ENCODE measurements at places on chromosomes 2 and 18.

DNA sequence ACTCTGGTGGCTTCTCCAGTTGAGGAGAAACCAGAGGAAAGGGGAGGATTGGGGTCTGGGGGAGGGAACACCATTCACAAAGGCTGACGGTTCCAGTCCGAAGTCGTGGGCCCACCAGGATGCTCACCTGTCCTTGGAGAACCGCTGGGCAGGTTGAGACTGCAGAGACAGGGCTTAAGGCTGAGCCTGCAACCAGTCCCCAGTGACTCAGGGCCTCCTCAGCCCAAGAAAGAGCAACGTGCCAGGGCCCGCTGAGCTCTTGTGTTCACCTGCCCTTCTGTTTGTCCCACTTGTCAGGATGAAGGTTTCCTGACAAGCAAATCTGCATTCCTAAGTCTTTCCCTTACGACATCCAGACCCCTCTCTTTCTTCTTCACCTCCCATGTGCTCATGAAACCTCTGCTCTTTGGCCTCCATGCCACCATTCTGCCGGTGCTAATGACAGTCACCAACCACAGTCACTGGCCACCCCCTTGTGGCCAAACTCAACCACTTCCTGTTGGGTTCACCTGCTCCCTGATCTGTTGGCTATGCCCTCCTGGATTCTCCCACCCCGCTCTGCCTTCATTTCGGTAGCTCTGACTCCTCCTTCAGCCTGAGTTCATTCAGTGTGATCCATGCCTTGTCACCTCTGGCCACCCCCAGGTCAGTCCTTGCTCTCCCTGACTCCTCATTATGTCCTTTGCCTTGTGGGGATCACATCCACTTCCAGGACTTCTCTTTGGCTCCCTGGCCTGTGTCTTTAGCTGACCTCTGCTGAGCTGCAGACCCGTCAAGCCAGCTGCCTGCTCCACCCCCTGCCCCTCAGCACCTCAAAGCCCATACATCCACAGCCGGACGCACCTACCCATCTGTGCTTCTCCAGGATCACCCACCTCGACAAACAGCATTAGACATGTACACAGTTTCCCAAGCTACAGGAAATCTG is 17.6 kb downstream of the EMX1 start:
- no peak for DNase-seq

DNA sequence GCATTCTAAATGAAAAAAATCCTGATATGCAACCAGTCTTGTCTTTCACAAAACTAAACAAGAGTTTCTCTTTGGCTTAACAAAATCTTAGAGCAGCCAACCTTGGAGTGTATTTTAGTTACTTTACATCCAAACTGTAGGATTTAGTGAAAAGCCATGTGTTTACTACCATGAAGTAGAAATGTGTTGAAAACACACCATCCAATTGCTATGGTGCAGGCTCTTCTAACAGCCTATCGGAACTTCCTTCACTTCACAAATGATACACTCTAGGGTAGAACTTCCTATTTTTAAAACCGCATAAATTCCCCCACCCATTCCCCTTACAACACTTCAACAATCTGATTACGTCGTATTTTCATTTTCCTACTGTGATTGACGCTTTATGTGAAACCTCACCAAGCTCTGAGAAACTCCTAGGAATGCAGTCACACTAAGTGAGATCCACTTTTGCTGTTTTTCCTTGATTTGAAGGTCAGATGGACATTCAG is 74.4 kb upstream of the MAP4K4 start:
- DNase-seq: no peak

- DNase-seq: no peak
Observed at GRCh38 chr2:85435220-85435958, 16.9 kb downstream of the SH2D6 start.

DNA sequence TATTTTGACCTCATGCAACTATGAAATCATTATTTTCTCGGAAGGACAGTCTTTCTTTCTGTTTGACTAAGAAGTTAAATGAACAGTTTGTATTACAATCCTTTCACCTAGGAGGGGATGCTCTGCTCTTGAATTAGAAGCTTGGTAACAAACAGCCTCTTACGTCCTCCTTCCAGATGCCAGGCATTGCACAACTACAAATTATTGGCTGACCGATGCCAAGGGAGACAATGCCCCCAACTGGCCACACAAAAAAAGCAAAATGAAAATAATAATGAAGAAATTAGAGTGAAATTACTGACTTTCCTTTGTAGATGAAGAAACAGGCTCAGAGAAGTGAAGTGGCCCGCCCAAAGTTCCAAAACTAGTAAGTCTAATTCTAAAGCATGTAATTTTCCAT is 177.9 kb downstream of the CYRIA start:
- DNase-seq: peak; percentile 5

DNA sequence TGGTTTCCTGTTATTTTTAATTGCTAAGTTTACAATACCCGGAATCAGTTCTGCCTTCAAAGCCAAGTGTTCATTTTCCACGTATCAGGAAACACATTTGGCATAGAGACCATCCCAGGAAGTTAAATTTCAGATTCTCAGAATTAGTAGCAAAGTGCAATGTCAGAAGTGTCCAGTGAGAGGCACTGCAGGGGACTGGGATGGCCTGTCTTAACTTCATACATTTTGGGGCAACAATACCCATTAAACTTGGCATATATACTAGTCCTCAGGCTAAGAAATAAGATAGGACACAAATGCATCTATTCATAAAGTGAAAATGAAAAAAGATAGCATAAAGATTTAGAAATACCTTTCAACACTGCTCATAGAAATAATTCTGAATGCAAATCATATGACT is 1.5 kb upstream of the IL1RL2 start:
- no peak for DNase-seq

GRCh38 chr2:237438080-237438940 is 24.3 kb upstream of the COL6A3 start:
- no peak for DNase-seq

- DNase-seq: peak; percentile 39
Observed at GRCh38 chr18:49250816-49251388, 209.5 kb downstream of the DYM start.

- DNase-seq: no peak
Observed at GRCh38 chr2:183125659-183126341, 1.6 kb downstream of the NUP35 start.

DNA sequence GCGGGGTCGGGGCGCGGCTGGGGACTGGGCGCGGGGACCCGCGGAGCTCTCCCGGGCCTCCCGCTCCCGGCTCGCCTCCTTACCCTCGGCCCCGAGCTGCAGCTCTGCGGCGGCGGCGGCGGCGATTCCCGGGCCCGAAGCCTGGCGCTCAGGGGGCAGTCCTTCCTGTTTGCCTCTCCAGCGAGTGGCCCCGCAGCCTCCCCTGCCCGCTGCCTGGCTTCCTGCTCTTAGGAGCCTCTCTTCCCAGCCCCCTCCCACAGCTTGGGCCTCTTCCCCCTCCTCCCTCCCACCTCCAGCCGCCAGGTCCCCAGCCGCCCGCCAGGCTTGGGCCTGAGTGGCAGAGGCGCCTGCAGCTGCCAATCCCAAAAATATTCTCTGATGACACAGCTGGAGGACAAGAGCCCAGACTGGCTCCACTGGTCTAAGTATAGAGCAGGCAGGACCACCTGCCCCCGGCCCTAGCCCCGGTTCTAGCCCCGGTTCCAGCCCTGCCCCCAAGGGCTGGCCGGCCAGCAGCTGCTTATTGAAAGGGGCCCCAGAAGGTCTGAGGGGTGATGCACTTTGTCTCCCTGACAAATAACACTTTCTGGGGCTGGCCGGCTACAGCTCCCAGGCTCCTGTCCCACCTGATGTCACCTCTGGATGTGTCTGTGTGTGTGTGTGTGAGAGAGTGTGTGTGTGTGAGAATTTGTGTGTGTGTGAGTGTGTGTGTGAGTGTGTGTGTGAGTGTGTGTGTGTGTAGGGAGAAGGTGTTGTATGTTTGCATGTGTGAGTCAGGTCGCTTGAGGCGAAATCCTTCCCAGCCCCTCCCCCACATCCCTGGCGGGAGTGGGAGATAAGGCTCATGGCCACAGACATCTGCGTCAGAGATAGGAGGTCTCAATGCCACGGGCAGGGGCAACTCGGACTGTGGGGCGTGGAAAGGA is at the start of gene OBSL1:
TSS of gene OBSL1 (minus strand) at position 229 of the 926 bp plus-strand sequence. CDS start 307 bp downstream, outside the sequence.
- DNase-seq: peak; percentile 76

DNA sequence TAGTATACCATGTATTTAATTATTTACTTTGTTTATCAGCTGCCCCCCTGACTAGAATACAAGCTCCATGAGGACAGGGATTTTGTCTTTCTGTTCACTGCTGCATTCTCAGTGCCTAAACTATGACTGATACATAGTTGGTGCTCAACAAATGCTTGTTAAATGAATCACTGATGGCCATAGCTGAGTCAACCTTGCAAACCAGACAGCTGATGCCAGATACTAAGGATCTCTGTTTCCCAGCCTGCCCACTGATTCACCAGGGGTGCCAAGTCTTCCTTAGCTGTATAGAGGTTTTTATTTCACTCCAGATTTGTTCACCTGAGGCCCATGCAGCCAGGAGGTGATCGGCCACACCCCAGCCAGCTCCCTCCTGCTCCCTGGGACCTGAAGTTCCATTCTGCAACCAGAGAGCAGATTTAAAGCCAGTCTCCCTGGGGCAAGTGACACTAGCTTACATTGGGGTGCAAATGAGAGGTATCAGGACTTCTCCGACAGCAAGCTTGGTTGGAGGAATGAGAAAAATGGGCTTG is 92.2 kb downstream of the C1QL2 start:
- DNase-seq: no peak

DNA sequence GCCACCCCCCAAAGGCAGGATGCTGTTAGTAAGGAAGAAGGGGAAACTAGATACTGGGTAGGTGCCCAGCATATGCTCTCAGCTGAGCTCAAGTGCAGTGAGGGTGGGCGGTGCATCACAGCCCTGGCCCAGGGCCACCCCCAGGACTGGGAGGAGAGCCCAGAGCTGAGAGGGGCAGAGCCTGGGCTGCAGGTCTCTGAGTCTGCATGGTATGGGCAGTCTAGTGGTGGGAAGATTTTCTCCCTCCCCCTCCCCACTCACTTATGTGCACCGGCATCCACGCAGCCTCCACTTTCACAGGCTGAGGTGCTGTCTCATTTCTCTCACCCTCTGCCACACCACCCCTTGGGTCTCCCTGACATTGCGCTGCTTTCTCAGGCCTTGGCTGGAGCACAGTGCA is 48.5 kb upstream of the CAB39 start:
- DNase-seq: no peak

DNA sequence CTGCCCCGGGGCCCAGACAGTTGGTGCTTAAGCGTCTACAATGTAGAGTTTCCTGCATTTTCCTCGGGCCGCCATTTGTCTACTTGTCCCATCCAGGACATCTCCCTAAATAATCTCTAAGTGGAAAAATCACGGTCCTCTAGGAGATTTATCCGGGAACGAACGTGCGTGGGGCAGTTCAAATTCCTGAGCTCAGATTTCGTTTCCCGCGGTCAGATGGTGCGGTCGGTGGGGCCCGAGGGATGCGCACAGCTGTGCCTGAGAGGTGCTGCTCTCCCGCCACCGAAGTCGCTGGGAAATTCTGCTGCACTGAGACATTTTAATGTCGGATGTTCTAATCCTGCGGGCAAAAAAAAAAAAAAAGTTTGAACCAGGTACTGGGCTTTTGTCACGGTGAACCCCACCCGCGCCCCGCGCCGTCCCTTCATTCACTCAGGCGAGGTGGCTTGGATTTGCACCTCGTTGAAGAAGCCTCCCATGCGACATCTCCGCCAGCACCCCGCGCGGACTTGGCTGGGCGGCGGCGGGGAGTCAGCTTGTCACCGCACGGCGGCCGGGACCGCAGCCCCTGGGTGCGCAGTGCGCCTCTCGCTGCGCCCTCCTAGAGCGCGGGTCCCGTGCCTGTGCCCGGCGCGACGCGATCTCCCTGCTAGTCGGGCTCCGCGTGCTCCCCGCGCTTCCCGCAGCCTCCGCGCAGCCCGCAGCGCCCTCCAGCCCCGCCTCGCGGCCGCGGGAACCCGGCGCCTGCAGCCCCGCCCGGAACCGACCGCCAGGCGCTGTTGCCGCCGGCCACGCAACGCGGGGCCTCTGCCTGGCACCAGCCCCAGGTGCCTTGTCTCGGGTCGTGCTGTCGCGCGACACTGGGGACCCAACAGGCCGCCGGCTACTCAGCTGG is 191.9 kb upstream of the TCF4 start:
- DNase-seq: peak; percentile 42

DNA sequence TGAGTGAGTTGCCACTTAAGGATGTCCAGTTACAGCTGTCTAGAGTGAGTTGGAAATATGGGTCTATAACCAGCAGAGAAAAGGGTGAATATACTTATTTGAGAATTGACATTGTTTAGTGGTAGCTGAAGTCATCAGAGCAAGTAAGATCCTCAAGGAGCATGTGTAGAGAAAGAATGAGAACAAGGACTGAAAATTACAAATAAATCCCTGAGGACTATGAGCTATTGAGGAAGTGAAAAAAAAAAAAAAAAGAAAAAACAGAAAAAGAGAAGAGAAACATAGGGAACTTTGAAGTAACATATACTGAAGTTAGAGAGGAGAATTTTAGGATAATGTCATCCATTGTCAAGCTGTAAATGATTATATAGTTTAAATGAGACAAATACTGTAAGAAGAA is 134.0 kb upstream of the CCDC68 start:
- no peak for DNase-seq

- no peak for DNase-seq
Observed at GRCh38 chr2:134178138-134178877, 75.6 kb upstream of the MGAT5 start.

DNA sequence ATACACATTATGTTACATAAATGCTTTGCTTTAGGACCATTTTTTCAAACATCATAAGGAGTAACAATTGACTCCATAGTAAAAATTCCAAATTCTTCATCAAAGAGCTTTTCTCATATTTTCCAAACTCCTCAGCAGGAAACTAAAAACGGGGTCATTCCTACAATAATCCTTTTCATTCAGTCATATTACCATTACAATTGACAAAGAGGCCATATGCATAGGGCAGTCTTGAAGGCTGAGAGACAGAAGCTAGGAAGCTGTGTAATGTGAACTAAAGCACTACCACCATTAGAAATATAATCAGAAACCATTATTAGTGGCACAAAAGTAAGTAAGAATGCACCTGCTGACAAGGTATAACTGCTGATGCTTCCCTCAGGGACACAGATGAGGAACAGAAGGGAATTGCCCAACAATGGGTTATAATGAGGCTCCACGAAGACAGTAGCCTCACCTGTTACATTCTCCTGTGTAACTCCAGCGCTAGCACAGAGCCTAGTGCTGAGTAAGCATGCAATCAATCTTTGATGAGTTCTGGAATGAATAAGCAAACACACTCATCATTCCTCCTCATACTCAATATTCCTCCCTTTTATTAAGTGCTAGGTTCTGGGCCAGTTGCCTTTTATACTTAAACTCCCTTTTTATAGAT is 942.3 kb downstream of the CPS1 start:
- DNase-seq: no peak

DNA sequence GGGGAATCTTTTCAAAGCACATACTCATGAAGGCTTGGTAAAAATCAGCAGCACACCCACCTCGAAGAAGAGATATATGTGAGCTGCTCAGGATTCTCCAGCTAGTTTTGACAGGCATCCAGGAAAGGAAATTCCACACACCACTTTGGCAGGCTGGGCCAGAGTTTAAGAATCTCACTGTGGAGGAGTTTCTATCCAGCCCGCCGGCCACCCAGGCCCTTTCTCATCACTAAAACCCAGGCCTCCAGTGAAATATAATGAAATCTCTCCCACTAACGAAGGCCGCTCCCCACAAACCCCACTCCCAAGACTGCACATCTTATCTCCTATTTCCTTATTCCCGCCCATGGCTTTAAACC is 202.0 kb downstream of the GLI2 start:
- DNase-seq: no peak

GRCh38 chr18:433298-433697 is 67.2 kb downstream of the COLEC12 start:
- DNase-seq: no peak
